ENCODE measurements at places on chromosomes 3 and 15. TPM values are rescaled to one million over a fixed set of nuclear protein-coding genes. Genes with fewer than 3 reads are reported as not detected.
A peak's percentile ranks its signal among the peaks of the same experiment; 100 is the strongest.

The MESP2 gene
- total RNA-seq: 2.3 TPM

The TMEM62 gene
- total RNA-seq: 43.2 TPM

The SLC27A2 gene
- 3.5 TPM for total RNA-seq

The LYSMD4 gene
- 12.2 TPM for total RNA-seq

The BSN gene
- total RNA-seq: 0.15 TPM

The DAPK2 gene
- 29.6 TPM for total RNA-seq

The MRPS11 gene
- 23.4 TPM for total RNA-seq

- no peaks in the 10 kb centered on the region for H3K27me3 ChIP-seq
- H3K27ac ChIP-seq: no peak overlapping the region
- no peak for DNase-seq
- H3K4me1 ChIP-seq: no peaks in the 10 kb centered on the region
Measured at GRCh38 chr3:131582438-131582837, 79.7 kb upstream of the MRPL3 start.

DNA sequence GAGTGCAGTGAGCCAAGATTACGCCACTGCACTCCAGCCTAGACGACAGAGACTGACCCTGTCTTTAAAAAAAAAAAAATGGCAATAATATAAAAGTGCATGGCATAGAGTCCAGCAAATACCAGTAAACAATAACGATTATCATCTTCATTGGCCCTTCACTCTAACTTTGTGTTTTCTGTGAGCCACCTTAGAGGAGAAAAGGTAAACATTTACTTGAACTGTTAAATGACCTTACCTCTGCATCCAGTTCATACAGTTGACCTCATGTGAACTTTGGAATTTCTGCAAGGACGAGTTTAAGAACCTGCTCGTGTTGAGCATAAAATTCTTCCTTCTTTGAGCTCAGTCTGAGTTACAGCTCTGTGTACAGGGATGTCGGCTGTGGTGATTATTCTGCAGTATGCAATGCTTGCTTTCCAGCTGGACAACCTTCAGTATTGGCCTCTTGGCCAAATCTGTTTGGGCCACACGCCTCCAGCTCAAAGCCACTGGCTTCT is 56.6 kb downstream of the RLBP1 start:
- no peak overlapping the region for H3K4me3 ChIP-seq
- no peak overlapping the region for H3K27ac ChIP-seq
- peaks cover 12% of the 10 kb centered on the region for H3K4me1 ChIP-seq

DNA sequence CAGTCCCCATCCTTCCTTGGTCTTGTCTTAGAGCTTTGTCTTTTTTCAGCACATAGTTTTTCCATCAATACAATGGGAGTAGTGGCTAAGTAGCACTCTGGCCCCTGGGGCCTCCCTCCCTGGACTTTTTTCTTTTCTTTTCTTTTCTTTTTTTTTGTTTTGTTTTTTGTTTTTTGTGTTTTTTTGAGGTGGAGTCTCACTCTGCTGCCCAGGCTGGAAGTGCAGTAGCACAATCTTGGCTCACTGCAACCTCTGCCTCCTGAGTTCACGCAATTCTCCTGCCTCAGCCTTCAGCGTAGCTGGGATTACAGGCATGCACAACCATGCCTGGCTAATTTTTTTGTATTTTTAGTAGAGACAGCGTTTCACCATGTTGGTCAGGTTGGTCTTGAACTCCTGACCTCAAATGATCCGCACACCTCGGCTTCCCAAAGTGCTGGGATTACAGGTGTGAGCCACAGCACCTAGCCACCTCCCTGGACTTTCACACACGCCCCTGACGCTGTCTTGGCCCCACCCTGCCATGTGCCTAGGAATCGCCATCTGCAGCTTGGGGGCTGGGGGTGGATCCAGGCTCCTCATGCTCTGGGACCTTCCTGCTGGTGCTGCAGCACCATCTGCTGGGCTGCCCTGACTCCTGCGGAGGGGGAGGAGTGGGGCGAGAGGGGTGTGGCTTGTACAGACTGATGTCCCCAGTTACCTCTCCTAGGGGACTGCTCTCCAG is 2.8 kb downstream of the C15orf39 start:
- H3K27ac ChIP-seq: peak overlapping the region; percentile 96
- peaks cover 4% of the 10 kb centered on the region for H3K4me1 ChIP-seq
- DNase-seq: peak; percentile 92
- H3K36me3 ChIP-seq: no peaks in the 10 kb centered on the region

DNA sequence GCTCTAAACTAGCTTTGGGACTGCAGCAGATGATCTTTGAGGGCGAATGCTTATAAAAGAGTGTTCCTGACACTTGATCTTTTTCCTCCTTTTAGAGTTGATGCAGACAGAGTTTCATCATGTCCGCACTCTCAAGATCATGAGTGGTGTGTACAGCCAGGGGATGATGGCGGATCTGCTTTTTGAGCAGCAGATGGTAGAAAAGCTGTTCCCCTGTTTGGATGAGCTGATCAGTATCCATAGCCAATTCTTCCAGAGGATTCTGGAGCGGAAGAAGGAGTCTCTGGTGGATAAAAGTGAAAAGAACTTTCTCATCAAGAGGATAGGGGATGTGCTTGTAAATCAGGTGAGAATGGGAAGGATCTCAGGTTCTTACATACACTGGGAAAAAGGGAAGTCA is 75.7 kb downstream of the KLHL25 start:
- no peaks in the 10 kb centered on the region for H3K27me3 ChIP-seq
- H3K4me1 ChIP-seq: no peaks in the 10 kb centered on the region
- H3K36me3 ChIP-seq: peaks cover 9% of the 10 kb centered on the region
- no peak for DNase-seq
- H3K27ac ChIP-seq: no peak overlapping the region
- H3K4me3 ChIP-seq: no peak overlapping the region

- H3K27me3 ChIP-seq: no peaks in the 10 kb centered on the region
- H3K36me3 ChIP-seq: no peaks in the 10 kb centered on the region
- no peaks in the 10 kb centered on the region for H3K4me1 ChIP-seq
- DNase-seq: no peak
Measured at GRCh38 chr3:186589856-186590579, 19.5 kb downstream of the DNAJB11 start.

- no peaks in the 10 kb centered on the region for H3K27me3 ChIP-seq
- H3K4me1 ChIP-seq: no peaks in the 10 kb centered on the region
Measured at GRCh38 chr15:61421470-61421869, 192.4 kb upstream of the RORA start.

GRCh38 chr3:22988566-22988965 is 214.6 kb upstream of the UBE2E2 start:
- no peaks in the 10 kb centered on the region for H3K27me3 ChIP-seq
- no peak overlapping the region for H3K27ac ChIP-seq
- no peak overlapping the region for H3K4me3 ChIP-seq
- no peak for DNase-seq
- no peaks in the 10 kb centered on the region for H3K36me3 ChIP-seq

GRCh38 chr3:133401374-133402135 is 1.7 kb downstream of the BFSP2 start:
- H3K27me3 ChIP-seq: no peaks in the 10 kb centered on the region
- no peaks in the 10 kb centered on the region for H3K36me3 ChIP-seq
- DNase-seq: no peak
- no peak overlapping the region for H3K27ac ChIP-seq
- H3K4me1 ChIP-seq: peaks cover 4% of the 10 kb centered on the region
- no peak overlapping the region for H3K4me3 ChIP-seq

- H3K36me3 ChIP-seq: no peaks in the 10 kb centered on the region
- DNase-seq: no peak
- H3K4me1 ChIP-seq: no peaks in the 10 kb centered on the region
Measured at GRCh38 chr3:82354228-82354627, 592.8 kb upstream of the GBE1 start.

DNA sequence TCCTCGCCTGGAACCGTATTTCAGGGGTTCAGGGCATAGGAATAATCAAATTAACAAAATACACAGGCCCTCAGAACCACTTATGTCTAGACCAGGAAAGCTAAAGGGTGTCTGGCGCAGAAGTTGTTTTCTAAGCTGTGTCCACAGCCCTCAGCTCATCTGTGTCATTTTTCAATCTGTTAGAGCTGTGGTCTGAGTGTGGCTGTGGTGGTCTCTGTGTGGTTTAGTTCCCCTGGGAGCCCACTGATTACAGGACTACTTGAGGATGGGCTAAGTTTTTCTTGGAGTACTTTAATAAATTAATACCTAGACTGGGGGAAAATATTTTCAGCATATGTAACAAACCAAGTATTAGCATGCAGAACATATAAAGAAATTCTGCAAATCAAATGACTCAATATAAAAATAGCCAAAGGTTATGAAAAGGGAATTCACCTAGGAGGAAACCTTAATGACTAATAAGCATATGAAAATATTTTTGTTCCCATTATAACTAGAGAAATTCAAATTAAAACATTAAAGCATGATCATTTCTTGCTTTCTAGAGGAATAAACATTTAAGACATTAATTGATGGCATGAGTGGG is 186.3 kb downstream of the SATB1 start:
- DNase-seq: no peak
- no peaks in the 10 kb centered on the region for H3K36me3 ChIP-seq
- H3K27ac ChIP-seq: no peak overlapping the region
- no peak overlapping the region for H3K4me3 ChIP-seq
- no peaks in the 10 kb centered on the region for H3K27me3 ChIP-seq
- H3K4me1 ChIP-seq: no peaks in the 10 kb centered on the region

GRCh38 chr3:130340766-130341165 is 4.7 kb upstream of the COL6A5 start:
- H3K27me3 ChIP-seq: no peaks in the 10 kb centered on the region
- no peaks in the 10 kb centered on the region for H3K36me3 ChIP-seq
- DNase-seq: no peak
- H3K27ac ChIP-seq: no peak overlapping the region
- no peaks in the 10 kb centered on the region for H3K4me1 ChIP-seq

- H3K4me1 ChIP-seq: no peaks in the 10 kb centered on the region
- H3K36me3 ChIP-seq: no peaks in the 10 kb centered on the region
- H3K27ac ChIP-seq: no peak overlapping the region
- H3K27me3 ChIP-seq: no peaks in the 10 kb centered on the region
- no peak overlapping the region for H3K4me3 ChIP-seq
Measured at GRCh38 chr15:62094388-62094787, 27.6 kb downstream of the C2CD4A start.

DNA sequence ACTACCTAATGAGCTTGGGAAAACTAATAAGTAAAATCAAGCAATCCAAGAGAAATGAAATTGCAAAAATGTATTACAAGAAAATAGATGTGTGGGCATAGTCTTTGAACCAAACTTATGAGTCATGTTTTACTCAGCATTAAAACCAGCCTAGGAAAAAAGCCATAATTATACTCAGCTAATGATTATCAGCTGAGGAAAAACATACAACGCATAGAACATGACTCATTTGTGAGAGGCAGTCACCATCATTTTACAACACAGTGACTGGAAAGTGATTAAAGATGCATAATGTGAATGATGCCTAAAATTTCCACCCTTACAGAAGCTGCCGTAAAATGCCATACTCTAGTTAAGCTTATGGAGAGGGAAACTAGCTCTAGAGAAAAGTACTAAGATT is 238.0 kb upstream of the EOMES start:
- H3K27ac ChIP-seq: no peak overlapping the region
- H3K4me1 ChIP-seq: no peaks in the 10 kb centered on the region
- H3K27me3 ChIP-seq: no peaks in the 10 kb centered on the region
- no peak for DNase-seq
- no peaks in the 10 kb centered on the region for H3K36me3 ChIP-seq

DNA sequence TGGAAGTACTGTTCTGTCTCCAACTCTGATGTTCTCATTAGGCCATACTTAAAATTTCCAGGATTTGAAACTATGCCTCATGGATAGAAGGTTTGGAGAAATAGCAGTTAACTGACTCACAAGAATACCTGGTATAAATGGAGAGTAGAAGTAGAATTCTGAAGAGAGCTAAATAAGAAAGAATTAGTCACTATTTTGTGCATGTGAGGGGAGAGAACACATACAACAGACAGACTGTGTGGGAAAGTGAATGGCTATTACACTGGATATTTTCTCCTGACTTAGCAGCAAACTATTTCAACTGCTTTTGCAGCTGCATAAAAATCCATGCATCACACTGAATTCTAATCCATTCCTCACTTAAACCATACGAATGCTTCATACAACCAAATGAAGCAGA is 71.3 kb downstream of the C3orf70 start:
- no peaks in the 10 kb centered on the region for H3K36me3 ChIP-seq
- H3K4me1 ChIP-seq: no peaks in the 10 kb centered on the region
- no peak for DNase-seq
- no peaks in the 10 kb centered on the region for H3K27me3 ChIP-seq
- no peak overlapping the region for H3K4me3 ChIP-seq

DNA sequence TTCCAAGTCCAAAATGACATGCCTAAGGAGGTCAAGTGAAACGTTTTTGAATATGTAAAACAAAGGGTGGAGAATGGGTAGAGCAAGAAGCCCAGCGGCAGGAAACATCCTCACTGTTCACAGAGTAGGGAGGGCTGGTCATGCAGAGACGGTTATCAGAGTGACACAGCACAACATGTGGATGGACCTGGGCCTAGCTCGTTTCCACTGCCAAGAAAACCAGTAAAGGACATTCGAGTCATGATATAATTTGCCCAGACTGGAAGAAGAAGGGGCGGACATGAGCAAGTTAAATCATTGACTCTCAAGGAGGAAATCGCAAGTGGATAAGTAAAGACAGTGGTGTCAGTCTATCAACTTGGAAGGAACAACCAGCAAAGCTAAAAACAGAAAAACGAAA is 89.3 kb downstream of the LRIG1 start:
- H3K27ac ChIP-seq: no peak overlapping the region
- H3K36me3 ChIP-seq: peaks cover 3% of the 10 kb centered on the region
- H3K4me1 ChIP-seq: peaks cover under 1% of the 10 kb centered on the region
- H3K27me3 ChIP-seq: no peaks in the 10 kb centered on the region

DNA sequence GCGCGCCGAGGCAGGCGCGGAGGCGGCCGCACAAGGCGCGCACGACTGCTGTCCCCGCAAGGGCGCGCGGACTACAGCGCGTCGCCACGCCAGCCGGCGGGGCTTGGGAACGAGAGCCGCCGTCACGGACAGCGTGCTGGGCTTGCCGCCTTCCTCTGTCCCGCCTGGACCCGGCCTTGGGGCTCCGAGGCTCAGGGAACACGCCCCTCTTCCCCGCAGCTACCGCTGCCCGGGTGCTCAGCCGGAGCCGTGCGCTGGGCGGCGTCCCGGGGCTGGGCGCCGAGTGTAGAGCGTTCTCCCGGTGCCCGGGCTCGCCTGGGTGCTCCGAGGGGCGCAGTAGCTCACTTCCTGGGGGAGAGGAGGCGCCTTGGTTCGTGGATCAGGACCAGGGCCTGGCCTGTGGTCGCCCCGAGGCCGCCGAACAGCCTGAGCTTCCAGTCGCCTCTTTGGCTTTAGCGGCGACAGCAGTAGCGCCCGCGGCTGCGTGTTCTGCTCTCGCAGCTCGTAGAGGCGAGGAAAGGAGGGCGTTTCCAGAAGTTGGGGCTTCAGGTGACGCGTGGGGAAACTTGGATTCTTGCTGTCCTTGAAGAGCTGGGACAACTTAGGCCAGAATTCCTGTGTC is 226.7 kb upstream of the C2CD4B start:
- peak; percentile 59 for DNase-seq
- peak overlapping the region; percentile 84 for H3K4me3 ChIP-seq

DNA sequence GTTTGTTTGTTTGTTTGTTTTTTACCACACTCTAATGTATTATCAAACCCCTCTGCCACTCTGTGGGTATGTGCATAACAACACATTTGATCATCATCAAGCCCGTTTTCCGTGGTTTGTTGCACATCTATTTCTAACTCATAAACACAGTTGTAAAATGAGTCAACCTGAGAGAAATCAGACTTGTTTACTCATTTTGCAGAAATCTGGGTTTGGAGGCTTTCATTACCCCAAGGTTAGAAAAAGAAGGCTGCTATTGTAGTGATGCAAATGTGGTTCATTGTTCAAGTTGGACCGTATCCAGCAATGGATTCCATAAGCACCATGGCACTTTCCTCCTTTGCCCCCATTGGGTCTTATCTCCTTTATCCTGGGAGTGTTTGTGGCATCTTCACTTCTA is 353.2 kb upstream of the SOX2 start:
- no peaks in the 10 kb centered on the region for H3K4me1 ChIP-seq
- H3K36me3 ChIP-seq: no peaks in the 10 kb centered on the region
- no peak overlapping the region for H3K27ac ChIP-seq
- H3K27me3 ChIP-seq: no peaks in the 10 kb centered on the region

Measured in breast epithelium (tissue), 4 donors.